ENCODE measurements at places on chromosomes 6 and 20.

- no peak for DNase-seq
Observed at GRCh38 chr6:145841668-145842067, 27.1 kb upstream of the FBXO30 start.

GRCh38 chr6:148507774-148508173 is 165.1 kb downstream of the SASH1 start:
- DNase-seq: no peak

GRCh38 chr6:21587179-21587960 is 6.2 kb upstream of the SOX4 start:
- DNase-seq: no peak

DNA sequence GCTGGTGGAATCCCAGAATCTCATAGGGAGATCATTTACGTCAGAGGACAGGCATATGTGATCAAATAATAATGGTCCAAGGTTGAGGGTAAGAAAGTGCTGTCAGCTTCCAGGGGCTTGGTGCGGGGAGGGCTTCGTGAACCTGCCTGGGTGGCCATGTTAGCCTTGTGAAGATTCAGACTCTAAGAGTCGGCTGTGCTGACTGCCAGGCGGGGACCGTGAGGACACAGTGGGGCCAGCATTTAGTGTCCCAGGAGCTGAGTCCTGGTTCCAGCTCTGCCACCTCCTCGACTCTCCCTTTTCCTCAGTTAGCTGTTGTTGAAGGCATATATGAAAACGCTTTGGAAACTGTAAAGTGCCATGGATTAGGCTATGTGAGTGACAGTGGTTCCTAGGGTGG is 33.5 kb downstream of the VSTM2L start:
- no peak for DNase-seq

GRCh38 chr20:18279242-18279641 is 9.1 kb upstream of the ZNF133 start:
- no peak for DNase-seq
